ENCODE measurements at places on chromosomes 2 and 18.

GRCh38 chr2:241545106-241545505, 13.4 kb upstream of the BOK start:
- DNase-seq: no peak

GRCh38 chr2:183255411-183255810, 131.2 kb downstream of the NUP35 start:
- DNase-seq: no peak

DNA sequence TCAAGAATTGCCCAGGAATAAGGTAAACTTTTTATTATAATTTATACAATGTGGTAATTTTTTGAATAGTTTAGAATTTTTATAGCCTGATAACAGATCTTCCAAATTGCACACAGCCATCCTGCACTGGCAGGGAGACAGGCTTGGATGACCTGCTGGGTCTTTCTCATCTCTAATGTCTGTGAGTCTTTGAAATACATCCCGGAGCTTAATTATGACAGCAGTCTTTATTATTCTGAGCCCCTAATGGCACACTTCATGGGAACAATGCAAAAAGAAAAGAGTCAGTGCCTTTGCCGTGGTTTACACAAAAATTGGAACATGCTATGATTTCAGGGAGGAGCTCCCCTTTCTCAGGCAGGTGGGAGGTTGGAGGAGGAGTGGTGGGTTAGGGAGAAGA, 71.0 kb downstream of the TMEM182 start:
- DNase-seq: no peak

DNA sequence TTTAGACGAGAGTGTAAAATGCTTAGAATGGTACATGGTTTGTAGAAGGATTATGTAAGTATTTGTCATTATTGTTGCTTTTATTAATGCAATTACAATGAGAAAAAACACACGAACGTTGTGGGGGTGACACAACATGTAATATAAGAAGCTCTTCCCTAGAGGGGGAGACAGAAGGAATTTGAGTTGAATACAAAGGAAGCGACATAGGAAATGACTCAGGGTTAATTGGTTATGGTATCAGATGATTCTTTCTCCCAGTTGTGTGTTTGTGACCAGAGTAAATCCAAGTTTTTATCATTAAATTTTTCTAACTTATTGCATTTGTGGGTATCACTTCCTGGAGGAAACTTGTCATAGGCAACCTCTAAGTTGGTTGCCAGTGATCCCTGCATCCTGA, 625.6 kb upstream of the CDH2 start:
- DNase-seq: no peak

GRCh38 chr2:223788826-223789225, 48.6 kb downstream of the AP1S3 start:
- DNase-seq: no peak

DNA sequence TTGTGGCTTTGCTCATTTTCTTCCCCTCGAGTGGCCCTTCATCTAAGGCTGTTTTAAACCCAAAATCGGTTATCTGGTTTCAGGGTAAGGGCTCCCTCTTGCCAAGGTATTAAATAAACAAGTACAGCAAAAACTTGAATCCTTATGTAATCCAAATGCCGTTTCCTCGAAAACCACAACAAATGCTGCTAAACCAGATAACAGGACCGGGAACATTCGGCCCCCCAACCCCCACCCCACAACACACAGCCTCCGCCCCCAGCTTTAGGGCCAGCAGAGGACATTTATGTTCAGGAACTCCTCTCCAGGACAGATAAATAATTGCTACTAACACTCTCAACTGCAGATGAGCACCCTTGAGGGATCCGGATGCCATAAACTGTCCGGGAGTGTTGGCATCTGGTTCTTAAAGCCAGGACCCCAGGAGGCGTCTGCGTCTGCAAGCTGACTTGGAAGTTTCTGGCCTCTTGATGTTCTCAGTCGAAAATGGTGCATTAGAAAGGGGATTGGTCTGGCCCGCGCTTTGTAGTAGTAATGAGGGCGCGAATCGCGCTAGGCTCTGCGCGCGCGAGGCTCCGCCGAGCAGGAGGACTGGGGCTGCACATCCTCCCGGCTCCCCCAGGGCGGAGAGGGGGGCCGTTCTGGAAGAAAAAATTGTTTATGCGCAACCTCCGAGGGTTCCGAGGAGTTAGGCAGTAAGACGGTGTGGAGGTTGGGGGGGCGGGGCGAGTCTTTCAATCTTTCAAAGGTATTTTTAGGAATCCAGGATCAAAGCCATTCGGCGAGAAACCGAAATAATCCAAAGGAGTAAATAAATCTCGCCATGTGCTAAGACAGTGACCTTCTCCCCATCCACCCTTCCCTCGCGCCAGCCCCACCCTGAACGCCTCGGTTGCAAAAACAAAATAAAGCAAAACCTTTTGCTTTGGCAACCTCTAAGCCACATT, 3.9 kb upstream of the ID2 start:
- no peak for DNase-seq

DNA sequence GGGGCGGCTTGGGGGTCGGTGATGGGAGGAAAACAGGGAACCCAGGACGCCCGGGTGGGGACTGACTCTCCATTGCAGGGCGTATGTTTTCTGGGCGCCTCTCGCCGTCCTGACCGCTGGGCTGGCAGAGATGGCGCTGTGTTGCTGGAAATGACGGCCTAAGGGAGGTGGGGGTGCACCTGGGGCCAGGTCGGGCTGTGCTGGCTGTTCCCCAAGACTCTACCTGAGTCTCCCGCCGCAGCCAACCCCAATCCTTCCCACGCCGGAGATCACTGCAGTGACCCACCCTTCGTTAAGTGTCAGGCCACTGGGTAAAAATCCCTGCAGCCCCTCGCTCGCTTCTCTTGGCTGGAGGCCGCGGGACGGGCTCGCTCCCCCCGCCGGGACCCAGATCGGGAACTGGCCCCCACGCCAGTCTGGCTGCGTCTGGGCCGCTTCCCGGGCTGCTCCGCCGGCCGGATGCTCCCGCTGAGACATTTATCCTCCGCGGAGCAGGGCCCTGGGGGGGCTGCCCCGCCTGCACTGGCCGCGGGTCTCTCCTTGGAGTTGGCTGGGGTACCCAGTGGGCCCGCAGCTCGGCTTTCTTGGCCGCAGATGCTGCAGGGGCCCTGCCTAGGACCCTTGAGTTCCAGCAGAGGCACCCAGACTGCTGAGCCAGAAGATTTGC, 7.8 kb upstream of the ARMC9 start:
- DNase-seq: no peak

- no peak for DNase-seq
These were observed 279.8 kb downstream of the NAPG start for GRCh38 chr18:10805587-10806118.

DNA sequence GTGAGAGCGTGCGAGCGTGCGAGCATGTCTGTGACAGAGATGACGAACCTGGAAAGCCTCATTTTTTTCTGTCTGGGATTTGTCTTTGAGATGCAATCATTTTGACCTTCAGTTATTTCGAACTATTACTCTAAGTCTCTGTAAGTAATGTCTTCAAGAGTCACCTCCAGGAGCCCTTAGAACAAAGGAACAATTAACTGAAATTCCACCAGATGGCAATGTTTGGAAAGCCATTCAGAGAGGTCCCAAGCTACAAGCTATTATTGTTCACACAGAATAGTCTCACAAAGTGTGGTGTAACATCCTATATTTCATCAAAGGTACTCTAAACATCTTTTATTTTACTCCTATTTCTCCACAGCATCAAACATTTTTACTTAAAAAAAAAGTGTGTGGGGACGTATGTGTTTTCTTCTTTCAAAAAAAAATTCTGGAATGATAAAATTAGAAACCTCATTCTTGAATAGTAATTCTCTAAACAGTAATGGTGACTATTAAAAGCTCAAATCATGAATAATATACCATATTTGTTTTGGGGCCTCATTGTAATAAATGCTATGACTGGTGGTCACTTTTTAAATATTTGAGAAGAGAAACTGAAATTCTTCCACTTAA, 35.1 kb upstream of the MAPRE2 start:
- DNase-seq: no peak

DNA sequence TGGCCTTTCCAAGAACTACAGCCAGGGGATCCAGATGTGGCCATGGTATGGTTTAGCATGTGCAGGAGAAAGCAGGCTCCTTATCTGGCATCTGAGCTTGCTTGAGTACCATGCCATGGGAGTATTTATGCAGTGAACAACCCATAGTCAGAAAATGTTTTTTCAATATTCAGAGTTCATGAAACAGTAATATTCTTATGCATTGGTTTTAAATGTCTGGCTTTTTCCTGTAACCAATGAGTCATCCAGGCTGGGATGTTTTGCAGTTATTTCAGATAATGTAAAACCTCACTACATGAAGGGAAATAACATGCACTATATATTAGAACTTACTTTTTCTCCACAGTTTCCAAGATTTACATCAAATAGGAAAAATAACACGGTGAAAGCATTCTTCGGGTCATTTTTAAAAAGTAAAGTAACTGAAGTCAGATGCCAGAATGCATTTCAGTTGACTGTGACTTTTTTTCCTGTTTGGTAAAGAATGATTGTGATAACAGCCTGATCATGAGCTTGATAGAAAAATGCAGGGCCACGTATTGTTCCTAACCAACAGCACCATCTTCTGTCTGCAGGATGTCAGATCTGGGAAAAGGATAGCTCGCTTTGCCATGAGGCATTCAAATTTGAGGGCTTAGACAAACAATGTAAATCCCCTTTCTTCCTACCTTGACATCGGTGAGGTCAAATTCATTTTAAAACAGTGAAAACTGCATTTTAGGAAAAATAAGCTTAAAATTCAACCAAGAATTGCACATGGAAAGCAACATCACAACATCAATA, 152.8 kb downstream of the DSC3 start:
- no peak for DNase-seq

- DNase-seq: no peak
These were observed 31.5 kb downstream of the HNRNPLL start for GRCh38 chr2:38571193-38571592.

DNA sequence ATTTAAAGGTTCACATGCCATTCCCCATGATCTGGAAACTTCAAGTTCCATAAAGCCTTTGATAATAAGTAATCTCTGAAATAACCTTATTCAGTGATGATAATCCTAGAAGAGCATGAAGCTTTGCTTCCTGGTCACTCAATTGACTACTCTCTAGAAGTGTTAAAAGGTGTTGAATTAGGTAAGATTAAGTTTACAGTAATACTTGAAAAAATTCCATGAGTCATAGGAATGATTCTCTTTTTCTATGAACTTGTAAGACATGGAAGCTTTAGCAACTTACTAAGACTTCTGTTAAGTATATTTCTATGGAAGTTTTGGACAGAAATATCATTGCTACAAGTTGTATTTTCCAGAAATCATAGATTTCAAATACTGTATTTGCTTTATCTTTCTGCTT, 100.6 kb downstream of the MYO1B start:
- DNase-seq: no peak

GRCh38 chr18:62288665-62289008, 36.5 kb upstream of the TNFRSF11A start:
- no peak for DNase-seq

DNA sequence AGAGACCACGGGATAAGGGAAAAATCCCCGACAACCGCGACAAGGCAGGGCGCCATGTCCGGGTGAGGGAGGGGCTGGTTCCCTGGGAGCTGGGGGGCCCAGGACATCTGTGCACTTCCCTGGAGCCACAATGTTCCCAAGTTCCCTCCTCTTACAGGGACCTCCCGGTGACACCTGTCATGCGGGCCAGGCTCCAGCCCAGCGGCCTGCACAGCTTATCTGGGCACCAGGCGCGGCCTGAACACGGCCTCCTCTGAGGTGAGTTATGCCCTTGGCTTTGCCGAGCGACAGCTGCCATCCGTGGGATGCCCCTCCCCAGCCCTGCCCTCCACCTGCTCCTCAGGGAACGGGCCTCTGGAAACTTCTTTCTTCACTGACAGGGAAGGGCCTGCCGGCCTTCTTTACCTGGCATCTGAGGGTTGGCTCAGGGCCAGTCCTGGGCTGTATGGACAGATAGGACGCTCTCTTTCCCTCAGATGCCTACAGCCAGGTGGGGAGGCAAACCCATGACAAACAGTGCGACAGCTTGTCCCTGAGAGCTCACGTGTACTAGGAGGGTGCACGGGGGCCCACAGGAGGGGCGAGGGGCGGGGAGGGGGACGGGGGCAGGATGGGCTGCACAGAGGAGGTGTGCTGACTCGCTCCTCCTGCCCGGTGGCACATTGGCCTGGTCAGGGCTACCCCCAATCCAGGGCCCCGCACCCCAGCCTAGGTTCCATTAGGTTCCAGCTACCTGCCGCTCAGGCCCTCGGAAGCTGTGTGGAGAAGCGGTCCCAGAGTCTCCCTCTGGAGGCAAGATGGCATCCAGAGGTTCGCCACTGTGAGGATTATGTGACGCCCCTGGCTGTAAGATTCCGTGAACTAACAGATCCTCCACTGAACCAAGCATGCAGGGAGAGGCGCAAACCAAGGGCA, 34.9 kb upstream of the HPCAL1 start:
- no peak for DNase-seq
